CD4-positive, alpha-beta T cell (primary cell): ENCODE measurements at places on chromosomes 2 and 18.

GRCh38 chr2:86256982-86257381, 57.7 kb downstream of the MRPL35 start:
- DNase-seq, result no peak

- no peak for DNase-seq
Measured at GRCh38 chr18:65749841-65750240, 971 bp upstream of the CDH7 start.

DNA sequence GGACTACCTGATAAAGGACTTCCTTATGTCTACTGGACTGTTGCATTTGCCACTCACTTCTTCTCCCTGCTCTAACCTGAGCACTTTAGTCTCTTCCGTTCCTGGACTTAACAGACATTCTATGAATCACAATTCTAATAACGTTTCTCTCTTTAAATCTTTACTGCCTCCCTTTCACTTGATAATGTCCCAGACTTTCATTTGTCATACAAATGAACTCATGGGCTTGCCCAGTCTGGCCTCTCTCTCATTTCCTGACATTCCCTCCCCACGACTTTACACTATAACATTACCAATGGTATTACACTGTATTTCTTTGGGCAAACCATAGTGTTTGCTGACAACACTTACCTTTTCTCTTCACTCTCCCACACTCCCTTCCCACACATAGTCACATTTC, 540.7 kb upstream of the TMEFF2 start:
- DNase-seq, result no peak

DNA sequence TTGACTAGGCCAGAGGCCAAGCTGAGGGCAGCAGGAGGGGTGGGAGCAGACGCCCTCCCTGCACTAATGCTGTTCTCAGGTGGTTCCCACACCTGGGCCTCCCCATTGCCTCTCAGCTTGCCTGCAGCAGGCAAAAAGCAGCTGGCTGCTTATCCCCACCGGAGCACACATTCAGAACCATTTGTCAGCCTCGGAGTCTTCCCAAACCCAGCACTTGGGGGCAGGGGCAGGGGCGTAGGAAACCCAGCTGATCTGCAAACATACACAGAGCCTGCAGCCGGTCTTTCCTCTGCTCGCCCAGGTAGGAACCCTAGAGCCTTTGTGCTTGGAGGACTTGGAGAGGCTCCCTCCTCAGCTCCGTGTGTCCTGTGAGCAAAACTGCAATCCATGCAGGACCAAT, 249.8 kb downstream of the CYP26B1 start:
- DNase-seq, result no peak

DNA sequence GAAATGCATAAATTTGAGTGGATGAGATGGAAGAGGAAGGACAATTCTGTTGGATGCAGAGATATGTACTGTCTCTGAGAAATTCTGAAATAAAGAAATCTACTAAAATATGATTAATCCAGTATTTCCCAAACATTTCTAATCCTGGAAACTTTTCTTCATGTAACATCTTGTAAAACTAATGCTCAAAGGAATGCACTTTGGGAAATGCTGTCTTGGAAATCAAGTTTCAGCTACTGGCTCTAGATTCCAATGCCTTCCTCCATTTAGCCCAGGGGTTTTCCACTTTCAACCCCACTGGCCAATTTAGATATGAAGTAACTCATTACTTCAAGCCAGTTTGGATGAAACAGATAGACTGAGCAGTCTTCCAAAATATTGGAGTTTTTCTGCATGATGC, 355.1 kb downstream of the TXNL1 start:
- no peak for DNase-seq

DNA sequence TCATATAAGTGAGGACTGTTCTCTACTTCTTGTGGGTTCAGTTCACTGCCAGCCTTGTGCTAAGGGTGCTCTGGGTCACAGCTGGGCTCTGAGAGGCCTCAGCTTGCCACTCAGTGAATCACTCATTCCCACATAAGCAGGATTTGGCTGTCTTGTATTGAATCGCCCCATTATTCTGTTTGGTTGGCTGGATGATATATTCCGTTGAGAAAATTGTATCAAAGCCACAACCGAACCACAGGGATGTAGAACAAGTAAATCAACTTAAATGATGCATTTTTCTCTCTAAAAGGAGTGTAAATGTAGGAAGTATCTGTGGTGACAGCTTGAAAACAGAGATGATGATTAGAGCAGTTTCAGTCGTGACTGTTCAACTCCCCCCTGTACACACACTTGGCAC, 39.6 kb downstream of the TTC39C start:
- DNase-seq, result no peak

DNA sequence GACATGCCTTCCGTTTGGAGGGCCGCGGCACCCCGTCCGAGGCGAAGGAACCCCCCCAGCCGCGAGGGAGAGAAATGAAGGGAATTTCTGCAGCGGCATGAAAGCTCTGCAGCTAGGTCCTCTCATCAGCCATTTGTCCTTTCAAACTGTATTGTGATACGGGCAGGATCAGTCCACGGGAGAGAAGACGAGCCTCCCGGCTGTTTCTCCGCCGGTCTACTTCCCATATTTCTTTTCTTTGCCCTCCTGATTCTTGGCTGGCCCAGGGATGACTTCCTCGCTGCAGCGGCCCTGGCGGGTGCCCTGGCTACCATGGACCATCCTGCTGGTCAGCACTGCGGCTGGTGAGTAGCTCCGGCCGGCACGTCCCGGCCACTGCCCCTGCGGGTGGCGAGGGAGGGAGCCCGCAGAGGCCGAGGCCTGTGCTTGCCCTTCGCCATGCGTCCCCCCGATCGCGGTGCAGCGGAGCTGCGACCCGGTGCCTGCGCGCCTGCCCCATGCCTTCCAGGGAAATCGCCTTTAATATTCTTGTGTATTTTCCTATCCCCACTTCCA, 1.2 kb downstream of the BMPR2 start:
- peak; percentile 35 for DNase-seq

GRCh38 chr2:237022533-237022932, 63.2 kb upstream of the COPS8 start:
- no peak for DNase-seq

DNA sequence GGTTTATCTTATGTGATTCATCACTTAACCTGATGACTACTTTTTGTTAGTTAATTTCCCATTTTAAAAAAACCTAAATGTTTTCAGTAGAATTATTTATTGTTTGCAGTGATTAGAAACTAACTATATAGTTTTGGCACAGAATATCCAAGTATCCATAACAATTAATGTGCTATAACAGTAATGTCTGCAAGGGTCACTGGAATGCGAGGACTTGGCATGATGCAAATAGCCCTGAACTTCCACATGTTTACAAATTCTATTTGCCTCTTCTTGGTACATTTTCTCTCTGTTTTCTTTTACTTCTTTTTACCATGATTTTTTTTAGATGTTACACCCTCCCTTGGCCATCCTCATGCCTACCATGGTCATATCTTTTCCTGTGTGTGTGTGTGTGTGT, 49.3 kb upstream of the GALNT3 start:
- DNase-seq, result no peak

GRCh38 chr2:227829337-227829736, 15.7 kb downstream of the CCL20 start:
- no peak for DNase-seq
